ENCODE measurements at places on chromosomes 3 and 15.

GRCh38 chr3:48232734-48233133 lies 8.2 kb upstream of the ZNF589 start:
- DNase-seq = no peak

GRCh38 chr15:93179072-93179471 lies 90.1 kb upstream of the RGMA start:
- no peak for DNase-seq

DNA sequence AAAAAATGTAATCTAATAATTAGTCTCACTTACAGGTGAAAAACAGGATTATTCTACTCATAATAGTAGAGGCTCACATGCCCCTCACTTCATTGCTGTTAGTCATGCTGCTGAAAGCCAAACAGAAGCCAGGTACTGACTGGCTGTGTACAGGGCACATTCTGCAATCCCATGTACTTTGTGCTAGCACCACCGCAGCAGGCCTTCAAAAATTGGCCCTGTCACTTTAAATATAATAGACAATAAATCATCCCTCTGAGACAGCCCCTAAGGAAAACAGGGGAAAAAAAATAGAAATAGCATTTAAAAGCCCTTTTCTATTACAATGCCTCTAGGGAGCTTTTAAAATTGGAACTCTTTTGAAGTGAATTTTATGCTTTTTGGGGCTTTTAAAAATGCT lies 723.8 kb downstream of the TUSC7 start:
- DNase-seq = no peak

DNA sequence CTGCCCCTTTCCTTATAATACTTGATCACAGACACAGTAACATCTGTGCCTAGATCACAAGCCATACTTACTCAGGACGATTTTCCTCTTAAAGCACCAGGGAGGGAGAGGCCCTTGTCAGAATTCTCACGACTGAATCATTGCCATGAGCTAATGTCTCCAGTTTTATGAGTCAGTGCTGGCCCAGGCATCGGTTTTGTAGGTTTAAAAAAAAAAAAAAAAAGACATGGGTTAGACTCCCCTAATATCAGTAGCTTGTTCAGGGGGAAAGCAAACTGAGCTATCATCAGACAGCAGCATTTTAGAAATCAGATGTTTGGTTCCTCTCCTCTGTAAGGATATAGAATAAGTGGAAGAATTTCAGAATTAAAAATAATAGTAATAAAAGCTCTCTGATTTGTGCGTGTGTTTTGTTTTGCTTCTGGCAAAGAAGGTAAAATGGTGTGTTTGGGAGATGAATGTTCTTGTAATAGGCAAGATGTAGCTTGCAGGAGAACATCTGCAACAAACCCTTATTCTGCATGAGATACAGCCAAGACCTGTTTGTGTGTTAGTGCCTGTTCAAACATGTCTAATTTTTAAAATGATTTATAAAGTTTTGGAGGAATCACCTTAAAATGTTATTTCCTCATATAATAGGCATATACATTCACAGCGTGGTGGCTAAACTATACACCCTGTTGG lies 193.6 kb downstream of the TP63 start:
- no peak for DNase-seq

- DNase-seq = no peak
Measured at GRCh38 chr3:155497930-155498647, 204.6 kb upstream of the STRIT1 start.

DNA sequence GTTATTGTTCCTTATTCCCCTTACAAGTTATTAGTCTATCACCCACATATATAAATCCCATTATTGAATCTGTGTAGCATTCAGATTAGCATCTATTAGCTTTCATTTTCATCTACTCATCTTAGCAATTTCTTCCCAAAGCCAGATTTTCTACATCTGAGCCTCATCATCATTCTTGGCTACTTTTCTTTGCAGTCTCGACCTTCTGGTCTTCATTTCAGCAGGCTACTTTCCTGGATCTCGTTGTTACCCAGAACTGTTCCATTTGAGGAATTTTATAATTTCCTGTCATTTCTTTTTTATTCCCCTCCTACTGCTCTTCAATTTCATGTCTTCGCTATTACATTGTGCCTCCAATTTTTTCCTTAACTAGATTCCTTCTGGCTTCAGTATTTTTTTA lies 51.8 kb downstream of the SPRED1 start:
- DNase-seq = no peak

- no peak for DNase-seq
Measured at GRCh38 chr3:141021261-141021660, 29.9 kb upstream of the SPSB4 start.

DNA sequence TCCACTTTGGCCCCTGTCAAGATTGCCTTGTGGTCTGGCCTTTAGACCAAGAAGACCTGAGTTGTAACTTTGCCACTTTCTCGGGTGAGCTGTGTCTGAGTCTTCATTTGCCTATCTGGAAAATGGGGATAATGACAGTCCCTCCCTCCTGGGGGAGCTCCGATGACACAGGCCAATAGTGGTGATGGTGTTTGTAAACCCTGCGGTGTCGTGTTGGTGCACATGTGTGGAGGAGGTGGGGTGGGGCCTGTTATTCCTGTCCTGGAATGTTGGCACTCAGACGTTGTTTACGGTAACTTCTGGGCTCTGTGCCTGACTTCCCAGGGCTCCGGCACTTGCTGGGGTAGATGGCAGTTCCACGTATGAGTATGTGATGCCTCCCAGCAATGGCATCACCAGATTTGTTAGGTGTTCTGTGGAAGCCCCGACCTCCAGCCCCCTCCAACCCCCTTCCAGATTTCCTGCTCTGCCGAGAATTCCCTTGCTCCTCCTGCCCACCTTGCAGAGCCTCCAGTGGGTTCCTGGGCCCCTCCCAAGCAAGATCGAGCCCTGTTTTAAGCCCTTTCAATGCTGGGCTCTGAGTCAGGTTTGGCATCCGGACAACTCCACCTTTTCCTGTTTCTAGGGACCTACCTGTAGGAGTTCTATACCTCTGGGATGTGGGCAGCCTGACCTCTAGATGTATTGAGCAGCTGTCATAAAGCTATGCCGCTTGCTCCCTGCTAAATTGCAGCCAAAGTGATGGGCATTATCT lies 31.4 kb downstream of the HRH1 start:
- DNase-seq = no peak

GRCh38 chr3:152656214-152656971 lies 178.5 kb upstream of the P2RY1 start:
- DNase-seq = no peak

GRCh38 chr3:148924562-148924961 lies 59.5 kb downstream of the CPA3 start:
- no peak for DNase-seq

DNA sequence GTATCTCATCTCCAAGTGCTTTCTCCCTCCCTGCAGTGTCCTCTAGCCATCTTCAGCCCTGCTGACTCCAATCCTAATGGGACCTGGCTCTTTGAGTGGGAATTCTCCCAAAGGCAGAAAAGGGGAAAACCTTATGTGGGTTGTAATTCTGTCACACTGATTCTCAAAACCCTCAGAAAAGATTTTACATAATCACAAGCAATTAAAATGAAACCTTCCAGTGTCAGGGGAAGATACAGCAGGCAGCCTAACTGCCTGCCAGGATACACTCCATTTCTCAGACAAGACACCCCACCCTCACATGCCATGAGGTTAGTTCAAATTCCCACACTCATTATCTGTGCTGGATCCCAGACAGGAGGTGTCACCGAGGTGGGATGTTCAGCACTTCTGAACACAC lies 121.4 kb downstream of the RFTN1 start:
- no peak for DNase-seq

- DNase-seq = no peak
Measured at GRCh38 chr3:55526332-55527030, 39.4 kb upstream of the WNT5A start.

DNA sequence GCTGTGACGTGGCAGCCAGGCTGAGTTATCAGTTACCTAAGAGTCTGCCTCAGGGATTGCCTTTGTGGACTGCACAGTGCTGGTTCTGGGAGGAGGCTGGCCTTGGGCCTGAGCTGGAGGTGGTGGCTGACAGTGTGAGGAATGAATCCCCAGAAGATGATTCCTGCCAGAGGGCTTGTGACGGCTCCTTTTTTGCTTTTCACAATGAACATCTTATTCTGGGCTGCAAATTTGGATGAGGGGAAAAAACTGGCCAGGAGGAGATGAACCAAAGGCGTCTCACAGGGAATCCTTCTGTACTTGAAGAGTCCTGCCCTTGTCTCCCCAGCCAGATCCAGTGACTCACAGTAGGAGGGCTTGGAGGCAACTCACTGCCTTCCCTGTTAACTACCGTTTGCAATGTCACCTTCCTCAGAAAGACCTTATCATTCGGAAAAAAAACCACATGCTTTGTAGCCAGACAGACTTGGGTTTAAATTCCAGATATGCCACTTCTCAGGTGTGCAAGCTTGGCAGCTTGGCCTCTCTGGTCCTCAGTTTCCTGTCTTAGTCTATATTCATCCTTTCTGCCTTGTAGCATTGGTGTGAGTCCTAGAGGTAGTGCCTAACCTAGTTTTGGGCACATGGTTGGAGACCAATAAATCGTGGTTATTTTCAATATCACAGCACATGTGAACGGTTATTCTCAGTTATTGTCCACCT lies 19.1 kb downstream of the ST6GAL1 start:
- no peak for DNase-seq

- DNase-seq = no peak
Measured at GRCh38 chr15:34693053-34693744, 61.6 kb downstream of the GJD2 start.

DNA sequence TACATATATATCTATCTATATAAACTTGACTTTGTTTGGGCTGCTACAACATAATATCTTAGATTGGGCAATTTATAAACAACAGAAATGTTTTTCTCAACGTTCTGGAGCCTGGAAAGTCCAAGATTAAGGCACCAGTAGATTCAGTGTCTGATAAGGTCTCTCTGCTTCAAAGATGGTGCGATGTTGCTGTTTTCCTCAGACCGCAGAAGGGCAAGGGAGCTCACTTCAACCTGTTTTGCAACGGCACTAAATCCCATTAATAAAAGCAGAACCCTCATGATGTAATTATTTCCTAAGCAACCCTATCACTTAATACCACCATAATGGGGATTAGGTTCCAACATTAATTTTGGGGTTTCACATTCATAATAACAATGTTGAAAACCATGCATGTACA lies 1134.8 kb downstream of the NSUN3 start:
- DNase-seq = no peak

GRCh38 chr15:35427091-35427490 lies 118.9 kb downstream of the DPH6 start:
- no peak for DNase-seq

DNA sequence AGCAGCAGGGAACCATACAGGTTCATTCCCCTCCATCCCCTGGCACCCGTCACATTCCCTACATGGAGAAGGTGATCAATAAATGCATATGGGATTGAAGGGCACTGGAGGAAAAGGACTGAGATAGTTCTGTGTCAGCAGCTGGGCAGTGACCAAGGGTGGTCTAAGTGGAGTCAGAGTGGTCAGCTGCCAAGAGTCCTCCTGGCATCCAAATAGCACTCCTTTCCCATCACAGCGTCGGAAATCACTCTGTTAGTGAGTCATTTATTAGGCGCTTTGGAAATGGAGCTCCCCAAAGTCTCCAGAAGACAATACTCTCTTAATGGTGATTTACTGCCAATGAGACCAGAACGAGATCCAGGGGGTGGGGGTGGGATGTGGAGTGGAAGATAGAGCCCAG lies 6.8 kb upstream of the TRH start:
- no peak for DNase-seq

- no peak for DNase-seq
Measured at GRCh38 chr15:50063226-50063625, 55.8 kb downstream of the ATP8B4 start.

- no peak for DNase-seq
Measured at GRCh38 chr3:193665370-193665989, 72.5 kb downstream of the OPA1 start.

DNA sequence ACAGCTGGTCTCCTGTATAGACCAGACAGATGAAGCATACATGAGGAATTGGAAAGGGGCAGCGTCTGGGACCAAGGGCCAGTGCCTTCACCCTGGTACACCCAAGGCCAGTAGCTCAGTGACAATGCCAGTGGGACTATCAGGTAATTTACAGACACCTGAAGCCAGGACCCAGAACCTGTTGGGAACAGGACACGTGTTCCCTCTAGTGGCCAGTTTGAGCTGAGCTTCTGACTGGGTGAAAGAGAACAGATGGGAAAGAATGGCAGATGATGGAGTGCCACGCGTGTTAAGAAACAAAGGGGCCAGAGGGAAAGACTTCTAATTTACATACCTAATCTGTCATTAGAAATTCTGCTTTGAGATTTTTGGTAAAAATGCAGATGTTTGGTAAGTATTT lies 5.1 kb upstream of the SLC25A38 start:
- DNase-seq = no peak

GRCh38 chr3:41819236-41819635 lies 142.7 kb downstream of the ULK4 start:
- DNase-seq = no peak

DNA sequence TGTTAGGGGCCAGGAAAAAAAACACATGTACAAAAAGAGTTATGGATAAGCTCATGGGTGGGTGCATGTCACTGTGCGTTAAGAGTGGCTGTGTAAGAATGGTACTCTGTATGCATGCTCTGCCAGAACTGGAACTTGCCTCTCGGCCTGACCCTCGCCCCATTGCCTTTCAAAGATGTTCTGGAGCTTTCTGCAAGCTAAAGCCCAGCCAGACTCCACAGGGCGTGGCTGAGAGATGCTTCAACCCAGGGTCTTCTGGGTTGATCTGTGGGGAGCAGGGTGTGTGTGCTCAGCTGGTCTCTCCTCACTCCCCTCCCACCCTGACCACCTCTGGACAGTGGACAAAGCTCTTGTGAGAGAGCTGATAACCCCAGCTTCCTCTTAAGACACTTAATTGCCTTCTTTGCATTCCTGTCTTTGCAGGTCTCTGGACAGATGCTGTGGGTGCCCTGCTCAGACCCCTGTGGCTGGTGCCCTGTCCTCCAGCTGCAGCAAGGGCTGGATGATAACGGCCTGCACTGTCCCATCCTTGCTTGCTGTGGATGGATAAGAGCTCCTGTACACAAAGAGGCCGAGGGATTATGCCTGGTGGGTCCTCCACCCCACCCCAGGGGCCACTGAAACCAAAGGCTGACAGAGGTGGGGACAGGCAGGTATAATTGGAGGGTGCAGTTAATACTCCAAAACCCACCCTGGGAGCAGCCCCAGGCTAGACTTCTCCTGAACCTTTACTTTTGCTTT lies 28.7 kb downstream of the ALDH1L1 start:
- no peak for DNase-seq

- DNase-seq = no peak
Measured at GRCh38 chr3:50518436-50518835, 15.0 kb upstream of the CACNA2D2 start.

DNA sequence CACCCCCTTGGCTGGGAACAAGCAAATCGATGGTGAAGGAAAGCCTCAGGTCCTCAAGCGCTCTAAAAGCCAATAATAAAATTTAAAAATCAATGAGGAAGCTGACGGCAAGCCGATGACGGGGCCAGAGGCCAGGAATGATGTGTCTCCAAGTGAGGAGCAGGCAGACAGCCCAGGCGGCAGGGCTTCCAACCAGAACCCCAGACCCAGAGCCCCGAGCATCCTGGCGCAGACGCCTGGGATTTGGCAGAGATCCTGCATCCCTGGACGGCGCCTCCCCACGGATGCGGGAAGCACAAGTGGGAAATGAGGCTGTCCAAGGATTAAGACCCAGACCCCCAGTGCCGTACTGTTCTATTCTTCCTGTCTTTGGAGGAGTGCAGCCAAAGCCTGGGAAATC lies 123.0 kb upstream of the PROK2 start:
- DNase-seq = no peak
